H7 (cell line): ENCODE measurements at places on chromosomes 13 and 19. TPM values are rescaled to one million over a fixed set of nuclear protein-coding genes. Genes with fewer than 3 reads are reported as not detected.

DNA sequence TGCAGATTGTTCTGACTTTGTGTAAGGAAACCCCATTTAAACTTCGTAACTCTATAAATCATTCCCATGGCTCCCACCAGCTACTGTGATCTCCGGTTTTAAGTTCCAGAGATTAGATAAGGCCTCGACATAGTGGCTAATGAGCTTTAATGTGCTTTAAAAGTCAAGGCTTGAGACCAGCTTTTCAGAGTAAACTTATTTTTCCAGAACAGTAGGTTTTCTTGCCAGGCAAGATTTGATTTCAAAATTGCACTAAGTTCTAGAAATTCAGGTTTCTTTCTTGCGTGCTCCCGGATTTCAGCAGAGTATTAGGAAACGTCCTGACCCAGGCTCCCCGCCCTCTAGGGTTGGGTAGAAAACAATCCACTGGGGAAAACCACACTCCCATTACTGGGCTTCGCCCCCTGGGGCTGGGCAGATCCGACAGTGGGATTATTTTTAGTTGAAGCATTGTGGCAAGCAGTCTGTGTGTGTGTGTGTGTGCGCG is 43.3 kb downstream of the CRYL1 start:
- no peak for DNase-seq

DNA sequence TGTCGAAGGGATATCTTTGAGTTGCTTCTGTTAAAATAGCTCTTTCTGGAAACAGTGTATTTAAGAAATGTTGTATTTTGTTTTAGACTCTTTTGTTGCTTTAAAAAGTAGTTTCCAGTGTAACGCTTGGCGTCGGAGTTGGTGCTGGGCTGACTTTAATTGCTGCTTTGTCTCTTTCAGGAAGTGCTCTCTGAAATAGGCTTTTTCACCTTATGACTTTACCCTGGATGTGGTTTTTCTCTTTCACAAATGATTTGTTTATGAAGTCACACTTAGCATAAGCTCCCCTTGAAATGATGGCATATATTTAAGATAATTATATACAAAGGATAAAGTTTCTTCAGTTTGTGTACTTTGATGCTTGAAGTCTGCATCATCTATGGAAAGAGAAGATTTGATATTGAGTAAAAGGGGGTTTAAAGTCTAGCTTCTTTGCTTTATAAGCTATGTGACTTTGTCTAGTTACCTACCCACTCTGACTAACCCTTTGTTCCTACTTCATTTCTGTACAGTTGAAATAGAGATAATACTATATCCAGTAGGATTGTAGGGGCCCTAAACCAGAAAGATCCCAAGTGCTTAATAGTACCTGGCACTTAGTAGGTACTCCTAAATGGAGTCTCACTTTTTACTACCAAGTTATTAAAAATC is at the start of gene GPR18:
TSS of gene GPR18 (minus strand) at position 170 of the 651 bp plus-strand sequence. CDS start 2,507 bp downstream, outside the sequence.
- DNase-seq = no peak

GRCh38 chr13:112443191-112443994 is 67.2 kb downstream of the SPACA7 start:
- DNase-seq = peak; percentile 88

Gene MYPOP
- total RNA-seq = 2.8 and 2.9 TPM in 2 replicates

Gene GAS6
- total RNA-seq = 9.1 and 15.1 TPM in 2 replicates

DNA sequence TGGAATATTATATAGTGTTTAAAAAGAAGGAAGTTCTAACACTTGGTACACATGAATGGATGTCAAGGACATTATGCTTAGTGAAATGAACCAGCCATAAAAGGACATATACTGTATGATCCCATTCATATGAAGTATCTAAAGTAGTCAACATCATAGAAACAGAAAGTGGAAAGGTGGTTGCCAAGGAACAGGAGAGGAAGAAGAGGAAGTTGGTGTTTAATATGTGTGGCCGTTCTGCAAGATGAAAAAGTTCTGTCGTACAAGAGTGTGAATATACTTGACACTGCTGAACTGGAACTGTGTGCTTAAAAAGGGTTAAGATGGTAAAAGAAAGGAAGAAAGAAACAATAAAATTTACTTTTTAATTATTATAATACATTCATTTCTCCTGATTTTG is 33.1 kb upstream of the C1QTNF9 start:
- DNase-seq = no peak

DNA sequence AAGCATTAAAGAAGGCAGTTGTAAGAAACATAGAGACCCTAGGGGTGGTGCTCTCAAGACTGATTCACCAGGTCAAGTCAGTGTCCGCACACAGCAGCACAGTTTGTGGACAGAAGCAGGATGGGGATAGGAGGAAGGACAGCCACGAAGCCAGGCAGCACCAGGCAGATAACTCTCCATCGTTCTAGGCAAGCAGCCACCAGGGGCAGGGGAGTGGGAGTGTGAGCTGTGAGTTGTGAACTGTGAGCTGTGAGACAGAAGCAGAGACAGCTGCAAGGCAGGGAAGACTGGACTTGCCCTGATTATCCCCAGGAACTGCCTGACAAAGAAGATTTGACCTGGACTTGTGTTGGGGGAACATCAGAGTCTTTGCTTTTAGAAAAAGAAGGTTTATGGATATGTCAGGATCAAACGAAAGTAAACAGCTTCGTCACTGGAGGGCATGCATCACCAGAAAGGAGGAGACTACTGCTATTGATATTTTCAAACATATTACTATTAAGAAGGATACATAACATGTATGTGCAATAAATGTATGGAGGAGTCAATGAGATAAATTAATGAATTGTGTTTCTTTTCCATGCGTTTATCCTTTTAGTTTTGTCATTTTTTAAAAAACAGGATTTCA is 286.1 kb downstream of the IRS2 start:
- DNase-seq = peak; percentile 66

Gene ODAD3
- total RNA-seq = 0.66 and 1.4 TPM in 2 replicates

DNA sequence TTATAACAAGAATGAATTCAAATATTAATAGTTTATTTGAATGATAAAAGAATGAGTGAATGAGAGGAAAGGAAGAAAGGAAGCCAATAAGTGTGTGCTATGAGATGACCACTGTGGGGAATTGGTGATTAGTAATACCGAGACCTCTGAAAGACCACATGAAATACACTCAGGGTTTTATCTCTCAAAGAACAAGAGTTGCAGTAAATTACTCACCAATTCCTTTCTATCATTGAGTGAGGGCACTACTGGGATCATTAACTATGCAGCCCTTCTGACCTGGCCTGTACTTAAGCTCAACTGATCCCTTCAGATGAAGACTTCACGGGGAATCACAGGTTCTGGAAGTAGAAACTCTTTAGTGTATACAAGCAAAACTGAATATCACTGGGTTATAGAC is 1636.1 kb downstream of the SLITRK5 start:
- DNase-seq = no peak

DNA sequence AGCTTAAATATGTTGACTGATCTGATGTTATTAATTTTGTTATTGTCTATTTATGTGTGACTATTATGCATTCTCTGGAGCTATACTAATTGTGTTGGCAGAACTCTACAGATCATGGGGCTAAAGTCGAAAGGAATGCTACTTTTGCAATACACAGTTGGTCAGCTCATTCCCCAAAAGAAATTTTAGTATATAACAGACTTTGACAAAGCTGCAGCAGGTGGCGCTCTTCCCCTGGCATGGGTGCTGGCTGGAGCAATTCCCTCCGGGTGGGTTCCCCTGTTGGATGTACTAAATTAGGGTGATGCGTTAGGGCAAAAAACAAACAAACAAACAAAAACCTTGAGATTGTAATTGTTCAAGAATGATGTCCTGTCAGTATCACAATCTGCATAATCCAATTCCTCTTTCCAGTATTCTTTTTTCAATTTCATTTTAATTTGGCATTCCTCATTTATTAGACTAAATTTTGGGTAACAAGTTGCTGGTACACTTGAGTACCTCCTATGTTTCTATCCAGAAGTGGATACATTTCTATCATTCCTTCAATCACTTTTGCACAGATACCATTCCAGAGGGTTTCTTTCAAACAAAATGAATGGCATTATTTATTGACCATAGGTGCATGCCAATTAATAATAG is 322.8 kb upstream of the EDNRB start:
- DNase-seq = peak; percentile 13

DNA sequence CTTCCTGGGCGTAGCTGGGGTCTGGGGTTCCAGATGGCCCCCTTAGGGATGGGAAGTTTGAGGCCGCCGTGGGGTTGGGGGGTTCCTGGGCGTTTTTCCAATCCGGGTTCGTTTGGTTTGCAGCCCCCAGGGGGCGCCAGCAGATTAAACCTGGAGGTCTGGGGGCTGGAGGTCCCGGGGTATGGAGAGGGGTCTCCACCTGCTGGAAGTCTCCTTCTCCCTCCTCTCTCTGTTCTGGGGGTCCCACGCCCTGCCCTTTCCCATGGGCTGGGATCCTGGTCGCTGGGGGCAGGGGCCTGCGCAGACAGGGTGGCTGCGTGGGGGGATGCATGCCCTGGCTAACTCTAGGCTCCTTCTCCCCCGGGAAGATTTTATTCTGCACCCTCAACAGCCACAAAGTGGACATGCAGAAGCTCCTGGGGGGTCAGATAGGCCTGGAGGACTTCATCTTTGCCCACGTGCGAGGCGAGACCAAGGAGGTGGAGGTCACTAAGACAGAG is 899 bp downstream of the GIPC3 start:
- peak; percentile 96 for DNase-seq

Gene C1QTNF9B
- total RNA-seq = not detected in 2 replicates

DNA sequence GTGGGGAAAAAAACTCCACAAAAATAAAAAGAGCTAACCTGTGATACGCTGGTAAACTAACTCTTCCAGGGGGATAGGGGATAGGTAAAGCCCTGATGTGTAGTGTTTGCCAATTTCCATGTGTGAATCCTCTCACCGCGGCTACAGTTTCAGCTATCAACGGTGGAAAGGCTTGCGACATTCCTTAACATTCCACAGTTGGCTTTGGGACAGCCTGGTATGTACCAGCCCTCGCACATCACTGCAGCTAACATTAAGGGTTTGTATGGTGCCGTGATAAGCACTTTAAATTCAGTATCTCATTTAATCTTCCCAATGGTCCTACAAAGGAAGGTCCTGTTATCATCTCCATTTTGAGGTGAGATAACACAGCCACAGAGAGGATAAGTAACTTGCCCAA is 112.4 kb downstream of the KATNAL1 start:
- DNase-seq = no peak

GRCh38 chr13:21800837-21801616 is 130.2 kb downstream of the FGF9 start:
- DNase-seq = no peak

GRCh38 chr13:68806125-68806524 is 1301.5 kb upstream of the ATXN8OS start:
- DNase-seq = no peak

Gene ZNF730
- 18.9 and 28.2 TPM in 2 replicates for total RNA-seq

DNA sequence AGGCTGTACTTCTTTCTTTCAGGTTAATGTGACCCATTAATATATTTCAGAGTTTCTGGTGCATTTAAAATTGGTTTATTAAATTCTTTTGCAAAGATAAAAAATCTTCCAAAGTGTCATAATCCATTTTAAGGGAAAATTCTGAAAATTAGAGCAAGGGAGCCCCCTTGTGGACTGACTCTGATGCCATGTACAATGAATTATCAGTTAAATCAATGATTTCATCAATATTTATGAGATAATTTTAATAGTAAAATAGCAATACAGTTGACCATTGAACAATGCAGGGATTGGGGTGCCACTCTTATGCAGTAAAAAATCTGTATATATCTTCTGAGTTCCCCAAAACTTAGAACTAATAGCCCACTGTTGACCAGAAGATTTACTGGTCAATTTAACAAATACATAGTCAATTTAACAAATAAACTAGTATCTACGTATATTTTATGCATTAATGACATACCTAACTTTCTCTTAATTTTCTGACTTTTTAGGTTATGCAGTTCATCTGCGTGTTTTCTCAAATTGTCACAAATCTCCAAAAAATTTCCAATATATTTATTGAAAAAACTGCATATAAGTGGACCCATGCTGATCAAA is 479.1 kb upstream of the MIR17HG start:
- no peak for DNase-seq

GRCh38 chr13:43494206-43494605 is 292.6 kb downstream of the ENOX1 start:
- no peak for DNase-seq

GRCh38 chr19:13804830-13805683 is 9.8 kb downstream of the ZSWIM4 start:
- DNase-seq = peak; percentile 93

DNA sequence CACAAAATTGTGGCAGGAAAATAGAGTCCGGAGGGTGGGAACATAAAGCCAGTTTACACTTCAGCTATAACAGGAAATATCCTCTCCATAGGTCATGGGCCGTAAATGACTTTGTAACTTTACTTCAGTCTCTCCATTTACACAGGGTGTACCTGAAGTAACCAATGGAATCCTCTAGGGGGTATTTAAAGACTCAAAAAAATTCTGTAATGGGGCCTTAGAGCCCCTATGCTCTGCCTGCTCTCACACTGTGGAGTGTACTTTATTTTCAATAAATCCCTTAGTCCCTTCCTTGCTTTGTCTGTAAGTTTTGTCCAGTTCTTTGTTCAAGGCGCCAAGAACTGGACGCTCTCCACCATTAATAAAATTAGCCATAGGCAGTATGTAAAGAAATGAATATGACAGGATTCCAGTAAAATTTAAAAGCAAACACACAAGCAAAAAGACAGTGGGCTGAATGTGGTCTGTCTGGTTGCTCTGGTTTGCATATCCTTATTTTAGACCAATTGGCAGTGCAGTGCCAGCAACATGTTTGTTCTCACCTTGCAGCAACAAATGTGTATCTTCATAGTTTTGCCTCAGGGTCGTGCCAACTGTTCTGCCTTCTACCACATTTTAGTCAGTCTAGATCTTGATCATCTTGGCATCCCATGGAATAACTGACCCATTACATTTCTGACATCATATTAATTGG is 801.5 kb upstream of the SPRY2 start:
- DNase-seq = no peak

GRCh38 chr19:46530636-46531035 is 35.0 kb upstream of the PNMA8B start:
- peak; percentile 79 for DNase-seq
